Right cardiac atrium (tissue), 5 donors: ENCODE measurements at places on chromosomes 7 and 10. TPM values are rescaled to one million over a fixed set of nuclear protein-coding genes. Genes with fewer than 3 reads are reported as not detected.

GRCh38 chr10:124500757-124501156 is 39.1 kb downstream of the LHPP start:
- no peak for DNase-seq

- DNase-seq: no peak
Measured at GRCh38 chr10:29448125-29448524, 159.3 kb downstream of the LYZL1 start.

GRCh38 chr10:60086862-60087261 is 180.5 kb upstream of the CCDC6 start:
- no peak for DNase-seq

GRCh38 chr10:69123747-69124562 is at the start of gene VPS26A:
Gene VPS26A (plus strand): TSS chr10:69124178. CDS start chr10:69124278, 100 bp downstream.
- peak; percentile 100 for DNase-seq

DNA sequence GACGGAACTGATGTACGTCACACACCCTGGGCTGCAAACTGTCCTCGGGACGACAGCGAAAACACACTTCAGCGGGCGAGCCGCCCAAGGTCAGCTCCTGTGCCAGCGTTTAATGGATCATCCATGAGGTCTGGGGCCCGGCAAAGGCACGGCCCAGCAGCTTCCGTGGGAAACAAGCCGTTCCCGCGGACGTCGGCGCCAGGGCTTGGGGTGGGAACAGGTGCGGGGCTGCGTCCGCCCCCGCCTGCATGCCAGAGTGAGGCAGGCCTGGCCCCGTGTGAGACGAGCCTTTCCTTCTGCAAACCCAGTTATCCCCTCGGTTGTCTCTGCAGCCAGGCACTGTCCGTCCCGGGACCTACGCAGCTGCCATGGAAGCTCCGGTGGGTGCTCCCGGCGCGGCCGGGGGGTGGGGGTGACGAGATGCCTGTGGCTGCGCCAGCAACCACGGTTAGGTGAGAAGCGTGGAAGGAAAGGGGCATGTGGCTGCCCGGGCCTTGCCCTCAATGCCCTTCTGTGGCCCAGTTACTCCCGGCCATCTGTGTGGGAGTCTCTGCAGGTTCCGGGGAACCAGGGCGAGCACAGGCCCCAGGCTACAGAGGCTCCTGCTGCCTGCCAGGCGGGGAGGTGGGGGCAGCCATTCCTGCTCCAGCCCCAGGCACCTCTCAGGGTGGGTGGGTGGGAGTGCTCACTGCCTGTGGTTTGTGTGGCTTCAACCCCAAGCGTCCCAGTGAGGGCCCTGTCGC is 42.2 kb upstream of the PDGFA start:
- DNase-seq: peak; percentile 67

DNA sequence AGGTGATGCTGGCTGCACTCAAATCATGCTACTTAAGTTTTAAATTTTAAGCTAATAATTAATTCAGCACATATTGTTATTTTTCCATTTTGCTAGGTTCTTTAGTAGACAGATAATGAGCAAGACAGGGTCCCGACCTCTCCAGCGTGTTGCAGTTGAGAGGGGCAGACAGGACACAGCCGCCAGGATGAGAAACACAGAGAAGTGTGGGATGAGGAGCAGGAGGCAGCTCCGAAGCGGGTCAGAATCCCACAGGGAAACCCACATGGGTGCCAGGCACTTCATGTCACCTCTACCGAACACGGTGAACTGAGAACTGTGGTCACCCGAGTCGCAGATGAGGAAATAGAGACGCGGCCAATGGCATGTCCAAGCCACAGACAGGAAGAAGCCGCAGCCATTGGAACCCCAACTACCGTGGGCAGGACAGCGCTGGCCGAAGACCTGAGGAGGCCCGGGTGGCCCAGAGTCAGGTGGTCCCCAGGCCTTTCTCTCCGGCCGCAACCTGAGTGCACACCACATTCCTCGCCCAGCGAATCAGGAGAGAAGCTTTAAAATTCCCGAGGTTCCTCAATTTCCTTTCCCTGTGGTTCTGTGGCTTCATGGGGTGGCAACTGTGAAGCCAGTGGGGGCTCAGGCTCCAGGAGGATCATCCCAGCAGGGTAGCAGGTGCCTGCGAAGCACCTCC is 213.0 kb downstream of the DNAJB6 start:
- DNase-seq: peak; percentile 32

DNA sequence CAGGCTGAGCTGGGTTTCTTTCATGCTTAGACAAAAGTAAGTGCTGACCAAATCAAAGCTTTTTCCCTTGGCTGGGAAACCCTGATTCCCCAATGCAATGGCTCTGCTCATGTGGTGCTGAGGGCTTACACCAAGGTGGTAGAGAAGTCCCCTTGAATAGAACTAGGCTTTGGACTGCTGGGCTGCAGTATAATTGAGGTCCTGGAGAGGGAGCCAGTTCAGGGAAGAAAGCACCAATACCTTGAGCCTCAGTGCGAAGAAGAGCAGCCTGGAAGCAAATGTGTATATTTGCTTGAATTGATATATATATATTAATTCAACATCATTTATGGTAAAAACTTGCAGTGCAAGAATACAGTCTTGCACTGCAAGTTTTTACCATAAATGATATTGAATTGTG is 391.1 kb downstream of the RPS24 start:
- no peak for DNase-seq

GRCh38 chr10:78777466-78777865 is 291.3 kb upstream of the ZMIZ1 start:
- DNase-seq: peak; percentile 89

DNA sequence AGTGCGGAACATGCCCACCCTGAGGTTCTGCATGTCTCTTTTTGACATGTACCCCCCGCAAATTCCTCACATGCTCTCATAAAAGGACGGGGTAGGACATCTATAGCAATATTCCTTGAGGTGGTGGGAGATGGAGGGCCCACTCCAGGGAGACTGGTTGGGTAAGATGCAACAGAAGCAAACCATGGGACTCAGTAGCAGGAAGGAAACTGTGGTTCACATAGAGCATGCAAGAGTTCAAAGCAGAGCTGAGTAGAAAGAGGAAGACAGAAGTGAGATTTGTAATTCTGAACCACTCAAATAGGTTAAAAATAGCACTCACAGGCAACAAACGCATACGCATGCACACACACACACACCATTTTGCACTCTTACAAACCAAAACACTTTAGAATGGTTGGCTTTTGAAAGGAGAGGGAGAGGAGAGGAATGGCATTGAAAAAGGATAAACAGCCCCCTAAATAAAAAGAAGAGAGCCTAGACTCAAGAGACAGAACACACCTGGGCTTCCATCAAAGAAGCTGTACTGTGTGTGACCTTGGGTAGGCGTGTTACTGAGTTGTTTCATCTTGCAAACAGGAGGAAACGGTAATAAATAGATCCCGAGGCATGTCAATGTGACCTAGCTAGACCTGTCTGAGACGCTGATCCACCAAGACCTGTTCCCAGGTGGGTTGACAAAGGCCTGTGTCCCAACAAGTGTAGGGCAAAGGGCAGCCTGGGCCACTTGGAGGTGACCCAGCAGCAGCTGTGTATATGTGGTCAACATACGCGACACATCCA is 77.6 kb upstream of the LRRC4 start:
- no peak for DNase-seq

- no peak for DNase-seq
Measured at GRCh38 chr10:30396698-30397097, 37.3 kb upstream of the MAP3K8 start.

GRCh38 chr7:133434246-133434865 is 181.5 kb downstream of the EXOC4 start:
- DNase-seq: no peak

GRCh38 chr7:98922392-98923187 is 44.3 kb downstream of the TRRAP start:
- peak; percentile 30 for DNase-seq

Gene REEP3
- total RNA-seq: 29.7 TPM

Gene KIF20B
- 4.5 TPM for total RNA-seq
